K562 (cell line): ENCODE measurements at places on chromosomes 2 and 18.

DNA sequence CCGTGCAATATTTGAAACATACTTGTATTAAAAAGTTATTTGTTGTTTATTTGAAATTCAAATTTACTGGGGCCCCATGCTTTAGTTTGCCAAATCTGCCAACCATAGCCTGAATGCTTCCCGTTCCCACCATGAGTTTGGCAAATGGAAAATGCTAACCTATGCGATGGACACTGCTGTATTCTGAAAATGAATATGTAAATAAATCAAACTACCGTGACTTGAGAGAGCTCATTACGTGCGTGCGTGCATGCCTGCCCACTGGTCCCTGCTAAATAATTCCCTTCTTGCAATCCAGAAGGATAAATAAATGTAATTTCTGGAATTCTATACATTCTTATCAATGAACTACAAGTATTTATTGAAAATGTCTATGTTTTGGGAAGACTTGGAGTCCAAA, 3.2 kb downstream of the BOD1L2 start:
- H3K27ac ChIP-seq, result no peak overlapping the region
- no peak overlapping the region for H3K4me3 ChIP-seq
- no peaks in the 10 kb centered on the region for H3K4me1 ChIP-seq
- DNase-seq, result no peak
- no peaks in the 10 kb centered on the region for H3K27me3 ChIP-seq

DNA sequence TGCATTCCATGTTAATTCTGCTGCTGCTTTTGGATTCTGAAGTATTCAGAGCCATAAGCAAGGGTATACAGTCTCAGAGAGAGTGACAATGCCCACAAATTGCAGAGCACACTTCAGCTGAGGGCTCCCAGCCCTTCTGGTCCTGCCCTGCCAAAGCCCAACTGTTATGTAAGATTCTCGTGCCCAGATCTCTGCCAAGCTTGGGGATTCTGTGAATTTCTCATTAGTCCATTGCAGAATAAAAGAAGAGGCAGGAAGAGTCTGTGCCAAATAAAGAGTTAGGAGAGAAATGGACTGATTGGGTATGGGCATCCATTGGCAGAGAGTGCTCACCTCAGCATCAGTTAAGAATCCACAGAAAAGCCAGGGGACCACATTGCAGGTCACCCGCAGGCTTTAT, 112.0 kb upstream of the PNPT1 start:
- H3K36me3 ChIP-seq, result no peaks in the 10 kb centered on the region
- H3K27me3 ChIP-seq, result no peaks in the 10 kb centered on the region
- no peak overlapping the region for H3K27ac ChIP-seq

- no peaks in the 10 kb centered on the region for H3K36me3 ChIP-seq
- H3K27ac ChIP-seq, result no peak overlapping the region
- H3K4me3 ChIP-seq, result no peak overlapping the region
- no peaks in the 10 kb centered on the region for H3K4me1 ChIP-seq
- no peaks in the 10 kb centered on the region for H3K27me3 ChIP-seq
- DNase-seq, result no peak
Measured at GRCh38 chr2:2286592-2286991, 44.5 kb downstream of the MYT1L start.

DNA sequence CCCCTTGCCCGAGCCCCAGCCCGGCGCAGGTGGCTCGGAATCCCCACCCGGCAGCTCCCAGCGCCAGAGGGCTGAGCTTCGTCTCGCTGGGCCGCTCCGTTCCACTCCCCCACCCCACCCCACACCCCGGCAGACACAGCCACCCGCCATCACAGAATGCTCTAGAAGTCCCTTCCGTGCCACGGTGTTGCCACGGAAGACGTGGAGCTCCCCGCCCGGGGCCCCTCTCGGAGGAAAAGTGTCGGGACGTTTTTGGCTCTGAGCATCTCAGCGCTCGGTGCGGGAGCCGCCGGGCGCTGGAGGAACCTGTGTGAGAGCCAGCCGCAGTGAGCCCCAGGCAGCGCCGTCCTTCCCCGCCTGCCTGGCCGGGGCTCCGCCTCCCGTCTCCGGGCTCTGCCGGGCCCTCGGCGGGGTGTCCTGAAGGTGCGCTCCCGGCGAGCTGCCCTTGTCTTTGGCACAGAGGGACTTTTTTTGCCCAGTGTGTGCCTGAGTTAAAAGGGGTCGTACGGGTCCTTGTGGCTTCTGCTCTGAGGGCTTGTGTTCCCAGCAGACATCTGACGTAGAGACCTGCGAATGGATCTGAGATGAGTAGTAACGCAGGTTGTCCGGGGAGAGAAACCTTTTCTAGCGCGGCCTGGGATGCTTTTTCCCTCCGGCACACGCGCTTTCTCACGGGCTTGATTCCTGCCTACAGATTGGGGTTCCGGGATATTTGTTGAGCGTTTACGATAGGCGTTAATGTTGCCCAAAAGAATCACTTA, 1.8 kb downstream of the ZCCHC2 start:
- H3K27ac ChIP-seq, result peak overlapping the region; percentile 73
- H3K4me1 ChIP-seq, result peaks cover 17% of the 10 kb centered on the region; the same call in 2 of the 3 replicates
- no peaks in the 10 kb centered on the region for H3K36me3 ChIP-seq
- H3K27me3 ChIP-seq, result no peaks in the 10 kb centered on the region

DNA sequence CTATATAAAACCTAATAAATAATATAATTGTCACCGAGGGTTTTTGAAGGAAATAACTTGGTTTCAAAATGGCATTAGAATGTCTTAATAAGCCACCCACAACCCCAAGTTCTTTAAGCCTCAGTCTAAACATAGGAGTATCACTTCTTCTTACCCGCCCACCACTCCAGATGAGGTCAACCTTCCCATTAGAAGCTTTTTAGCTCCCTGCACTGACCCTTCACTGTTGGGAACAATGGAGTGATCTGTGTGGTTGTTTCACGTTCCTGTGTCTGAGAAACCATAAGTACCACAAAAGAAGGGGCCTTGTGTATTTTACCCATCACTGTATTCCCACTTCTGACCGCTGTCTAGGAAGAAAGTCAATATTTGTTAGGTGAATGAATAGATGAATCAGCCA, 326.3 kb upstream of the ZNF521 start:
- no peak for DNase-seq
- no peaks in the 10 kb centered on the region for H3K36me3 ChIP-seq
- H3K4me3 ChIP-seq, result no peak overlapping the region

DNA sequence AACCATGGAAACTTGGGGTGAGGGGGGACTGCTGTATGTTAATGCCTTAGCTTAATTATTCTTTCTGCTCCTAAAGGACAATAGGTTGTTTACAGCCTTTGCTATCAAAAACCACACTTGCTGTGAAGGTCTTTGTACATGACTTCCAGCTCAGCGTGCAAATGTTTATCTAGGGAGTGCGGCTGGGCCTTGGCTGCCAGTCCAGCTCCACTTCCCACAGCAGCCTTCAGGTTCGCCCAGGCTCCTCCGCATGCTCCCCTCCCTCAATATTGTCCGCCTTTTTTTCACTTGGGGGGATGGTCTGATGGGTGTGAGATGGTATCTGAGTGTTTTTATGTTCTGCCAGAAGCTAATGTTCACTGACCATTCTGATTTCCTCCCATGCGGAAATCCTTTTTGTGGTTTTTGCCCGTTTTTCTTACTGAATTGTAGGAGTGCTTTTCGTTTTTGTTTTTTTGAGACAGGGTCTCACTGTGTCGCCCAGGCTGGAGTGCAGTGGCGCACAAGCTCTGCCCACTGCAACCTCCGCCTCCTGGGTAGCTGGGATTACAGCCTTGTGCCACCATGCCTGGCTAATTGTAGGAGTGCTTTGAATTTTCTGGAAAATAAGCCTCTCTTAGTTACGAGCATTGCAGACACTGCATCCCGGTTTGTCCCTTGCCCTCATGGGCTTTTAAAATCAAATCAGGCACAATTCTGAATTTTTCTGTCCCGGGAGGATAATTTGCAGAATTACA, 28.8 kb downstream of the SH3BP4 start:
- H3K4me3 ChIP-seq, result no peak overlapping the region
- no peak for DNase-seq
- no peaks in the 10 kb centered on the region for H3K4me1 ChIP-seq
